ENCODE measurements at places on chromosomes 2 and 18.

DNA sequence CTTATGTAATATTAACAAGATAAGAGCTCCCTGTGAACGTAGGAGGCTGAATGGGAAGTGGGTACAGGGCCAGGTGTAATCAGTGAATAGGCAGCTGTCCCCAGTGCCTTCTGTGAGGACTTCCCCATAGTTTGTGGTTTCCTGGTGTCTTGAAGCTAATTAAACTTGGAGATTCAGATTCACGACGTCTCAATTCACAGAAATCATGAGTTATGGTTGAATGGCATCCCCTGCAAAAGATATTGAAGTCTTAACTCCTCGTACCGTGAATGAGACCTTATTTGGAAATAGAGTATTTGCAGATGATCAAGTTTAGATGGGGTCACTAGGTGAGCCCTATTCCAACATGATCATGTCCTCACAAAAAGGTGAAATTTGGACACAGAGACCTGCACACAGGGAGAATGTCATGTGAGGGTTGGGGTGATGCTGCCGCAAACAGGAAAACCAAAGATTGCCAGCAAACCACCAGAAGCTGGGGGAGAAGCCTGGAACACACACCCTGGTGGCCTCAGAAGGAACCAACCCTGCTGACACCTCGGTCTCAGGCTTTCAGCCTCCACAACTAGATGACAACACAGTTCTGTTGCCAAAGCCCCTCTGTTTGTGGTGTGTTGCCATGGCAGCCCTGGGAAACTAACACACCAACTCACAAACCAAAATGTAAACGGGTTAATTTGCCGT is 13.2 kb downstream of the ARL4C start:
- peak; percentile 79 for DNase-seq

DNA sequence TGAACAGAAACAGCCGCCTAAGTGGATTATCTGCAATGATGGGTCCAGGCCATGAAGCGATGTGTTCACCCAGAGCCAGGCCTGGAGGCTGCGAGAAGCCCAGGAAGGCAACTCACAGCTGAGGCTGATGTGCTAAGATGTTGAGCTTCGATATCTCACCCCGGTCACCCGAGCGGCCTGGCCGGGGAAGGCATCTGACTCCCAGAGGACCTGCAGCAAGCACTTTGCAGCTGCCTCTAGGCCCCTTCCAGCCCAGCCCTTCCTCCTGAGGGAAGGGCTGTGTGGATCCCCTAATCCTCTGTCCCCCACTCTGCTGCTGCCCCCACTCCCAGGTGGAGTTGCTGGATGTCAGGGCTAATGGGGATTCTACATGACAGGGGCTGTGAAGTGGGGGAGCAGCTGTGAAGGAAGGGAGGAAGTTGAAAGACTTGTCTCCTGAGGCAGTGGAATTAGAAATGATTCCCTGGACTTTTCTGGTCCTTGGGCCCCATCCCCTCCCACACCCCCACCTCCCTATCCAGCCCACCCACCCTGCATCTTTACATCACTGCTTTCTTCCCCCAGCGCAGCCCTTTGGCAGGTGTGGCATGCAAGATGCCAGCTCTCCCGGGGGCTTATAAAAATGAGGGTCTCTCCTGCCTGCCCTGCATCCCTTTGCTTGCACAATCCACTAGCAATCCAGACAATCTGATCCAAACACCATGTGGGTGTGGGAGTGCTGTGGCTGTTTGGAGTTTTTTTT is 4.3 kb downstream of the ATP6V1B1 start:
- DNase-seq = peak; percentile 12

GRCh38 chr2:146349334-146349733 is 1495.5 kb upstream of the ACVR2A start:
- no peak for DNase-seq

DNA sequence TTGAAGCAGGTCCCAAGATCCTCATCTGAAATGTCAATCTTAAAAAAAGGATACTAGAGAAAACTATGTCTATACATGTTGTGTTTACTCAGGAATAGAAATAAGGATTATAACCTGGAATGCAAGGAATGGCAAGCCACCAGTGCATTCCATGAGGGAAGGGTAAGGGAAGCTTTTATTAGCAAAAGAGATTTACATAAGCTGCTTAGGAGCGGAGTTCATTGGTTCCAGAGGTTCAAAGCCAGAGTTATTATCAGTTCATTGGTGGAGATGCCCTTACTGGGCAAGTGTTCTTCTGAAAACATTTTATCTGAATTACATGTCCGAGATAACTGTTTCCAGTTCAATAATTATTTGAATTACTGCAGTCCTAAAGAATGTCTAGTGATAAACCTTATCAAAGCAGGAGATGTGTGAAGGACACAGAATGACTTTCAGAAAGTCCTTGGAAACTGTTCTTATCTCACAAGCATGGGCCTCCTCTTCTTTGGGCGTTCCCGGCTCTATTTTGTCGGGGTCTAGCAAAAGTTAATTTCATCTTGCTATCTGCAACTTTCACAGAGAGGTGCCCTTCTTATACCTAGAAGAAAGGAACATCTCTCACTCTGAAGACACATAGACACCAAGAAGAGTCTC is 23.5 kb downstream of the COMMD1 start:
- no peak for DNase-seq

GRCh38 chr2:235264121-235264493 is 229.7 kb upstream of the AGAP1 start:
- no peak for DNase-seq

DNA sequence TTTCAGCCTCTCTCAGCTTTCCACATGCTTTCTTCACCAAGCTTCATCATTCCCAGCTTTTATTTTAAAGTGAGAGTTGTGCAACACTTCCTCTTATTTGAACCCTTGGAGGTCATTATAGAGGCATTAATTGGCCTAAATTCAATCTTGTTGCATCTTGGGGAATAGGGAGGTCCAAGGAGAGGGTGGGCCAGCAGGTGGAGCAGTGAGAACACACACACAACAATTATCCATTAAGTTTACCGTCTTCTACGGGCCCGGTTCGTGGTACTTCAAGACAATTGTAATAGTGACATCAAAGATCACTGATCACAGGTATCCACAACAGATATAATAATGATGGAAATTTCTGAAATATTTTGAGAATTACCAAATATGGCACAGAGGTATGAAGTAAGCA is 457.2 kb upstream of the SMIM21 start:
- DNase-seq = no peak

DNA sequence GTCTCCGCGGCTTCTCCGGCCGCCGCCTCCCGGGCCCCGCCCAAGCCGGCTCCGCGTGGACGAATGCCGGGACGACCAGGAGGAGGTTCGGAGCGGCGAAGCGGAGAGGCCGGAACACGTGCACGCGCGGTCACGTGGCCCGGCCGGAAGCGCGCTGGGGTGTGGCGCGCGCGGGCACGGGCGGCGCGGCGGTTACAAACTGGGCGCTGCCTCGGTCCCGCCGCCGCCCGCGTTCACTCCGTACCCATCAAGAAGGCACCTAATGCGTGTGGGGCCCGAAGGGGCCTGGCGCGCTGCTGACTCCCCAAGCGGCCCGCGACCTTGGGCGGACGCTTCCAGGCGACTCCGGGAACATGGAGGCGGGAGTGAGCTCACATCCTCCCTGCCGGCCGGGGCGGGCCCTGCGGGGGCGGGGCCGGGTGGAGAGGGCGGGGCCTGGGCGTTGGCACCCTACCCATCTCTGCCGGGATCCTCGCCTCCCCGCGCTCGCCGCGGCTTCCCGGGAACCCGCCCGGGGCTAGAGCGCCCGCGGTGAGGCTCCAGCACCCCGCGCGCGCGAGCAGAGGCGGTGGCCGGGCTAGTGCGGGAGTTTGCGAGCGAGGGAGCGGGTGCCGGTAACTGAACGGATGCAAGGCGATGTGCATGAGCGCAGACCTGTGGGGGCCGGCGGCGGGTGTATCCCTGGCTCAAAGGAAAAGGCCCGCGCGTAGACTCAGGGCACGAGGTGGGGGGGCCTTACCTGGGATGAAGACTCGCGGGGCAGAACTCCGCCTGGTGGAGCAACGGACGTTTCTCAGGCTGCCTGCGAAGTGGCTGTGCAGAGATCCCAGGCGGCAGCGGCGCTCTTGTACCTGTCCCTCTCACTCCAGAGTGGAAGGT is at the start of gene TMEM185B:
TSS of gene TMEM185B (minus strand) at position 367 of the 879 bp plus-strand sequence. CDS start 424 bp downstream, outside the sequence.
- peak; percentile 95 for DNase-seq

DNA sequence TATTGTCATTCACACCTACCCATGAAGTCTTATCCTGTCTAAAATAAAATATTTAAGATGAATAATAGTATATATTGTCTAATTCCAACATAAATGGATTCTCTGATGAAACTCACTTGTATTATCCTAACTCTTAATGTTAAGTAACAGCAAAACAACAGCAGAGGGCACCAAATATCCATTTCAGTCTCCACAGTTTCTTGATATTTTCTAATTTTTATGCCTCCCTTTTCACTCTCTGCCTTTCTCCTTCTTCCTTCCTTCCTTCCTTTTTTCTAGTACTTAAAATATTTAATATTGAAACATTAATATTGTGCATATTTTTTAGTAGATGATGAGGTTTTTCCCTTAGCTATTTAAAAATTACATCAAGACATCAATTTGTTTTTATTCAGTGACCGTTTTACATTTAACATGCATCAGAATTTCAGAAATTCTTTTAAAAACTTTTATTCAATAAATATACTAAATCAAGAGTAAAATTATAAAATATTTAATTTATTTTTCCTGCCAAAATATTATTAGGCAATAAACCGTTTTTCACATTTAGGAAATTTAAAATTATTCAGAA is 97.6 kb downstream of the WDR7 start:
- no peak for DNase-seq

GRCh38 chr18:34773961-34774766 is 64.1 kb downstream of the DTNA start:
- DNase-seq = no peak
